ENCODE measurements at places on chromosomes 5 and 9. TPM values are rescaled to one million over a fixed set of nuclear protein-coding genes. Genes with fewer than 3 reads are reported as not detected.

Gene IFNA17
- total RNA-seq, result not detected

Gene PCDHGA6
- total RNA-seq, result 5.4 TPM

Gene NRG2
- 11.9 TPM for total RNA-seq

Gene ALDH1A1
- 353 TPM for total RNA-seq

Gene CDHR2
- not detected for total RNA-seq

Gene PSD2
- total RNA-seq, result under 0.01 TPM

Gene SOX30
- 0.55 TPM for total RNA-seq

Gene BSPRY
- total RNA-seq, result 0.36 TPM

- H3K4me3 ChIP-seq, result no peak overlapping the region
- no peaks in the 10 kb centered on the region for H3K27me3 ChIP-seq
- peaks cover 13% of the 10 kb centered on the region for H3K36me3 ChIP-seq
- H3K27ac ChIP-seq, result peak overlapping the region; percentile 91
- DNase-seq, result peak; percentile 98
- no peaks in the 10 kb centered on the region for H3K4me1 ChIP-seq
Observed at GRCh38 chr5:80141147-80141671, 106.1 kb downstream of the THBS4 start.

GRCh38 chr9:90240541-90240940 lies 402.1 kb downstream of the DIRAS2 start:
- no peak overlapping the region for H3K27ac ChIP-seq
- no peaks in the 10 kb centered on the region for H3K4me1 ChIP-seq
- no peak overlapping the region for H3K4me3 ChIP-seq
- H3K36me3 ChIP-seq, result no peaks in the 10 kb centered on the region
- no peaks in the 10 kb centered on the region for H3K27me3 ChIP-seq
- DNase-seq, result no peak

- no peak overlapping the region for H3K4me3 ChIP-seq
- H3K27me3 ChIP-seq, result no peaks in the 10 kb centered on the region
- no peak for DNase-seq
- H3K4me1 ChIP-seq, result peaks cover 17% of the 10 kb centered on the region
- no peak overlapping the region for H3K27ac ChIP-seq
- no peaks in the 10 kb centered on the region for H3K36me3 ChIP-seq
Observed at GRCh38 chr5:61306531-61307131, 25.4 kb upstream of the ZSWIM6 start.

GRCh38 chr9:81756561-81756960 lies 67.2 kb upstream of the TLE1 start:
- no peaks in the 10 kb centered on the region for H3K4me1 ChIP-seq
- no peak overlapping the region for H3K4me3 ChIP-seq
- H3K27me3 ChIP-seq, result no peaks in the 10 kb centered on the region
- no peak overlapping the region for H3K27ac ChIP-seq
- H3K36me3 ChIP-seq, result no peaks in the 10 kb centered on the region

- peaks cover 23% of the 10 kb centered on the region for H3K4me1 ChIP-seq
- no peak for DNase-seq
- no peak overlapping the region for H3K4me3 ChIP-seq
- peak overlapping the region; percentile 11 for H3K27ac ChIP-seq
- no peaks in the 10 kb centered on the region for H3K27me3 ChIP-seq
- H3K36me3 ChIP-seq, result no peaks in the 10 kb centered on the region
Observed at GRCh38 chr5:135998889-135999288, 29.9 kb upstream of the TGFBI start.

- no peak overlapping the region for H3K27ac ChIP-seq
- peaks cover 28% of the 10 kb centered on the region for H3K4me1 ChIP-seq
- no peak overlapping the region for H3K4me3 ChIP-seq
Observed at GRCh38 chr5:151002250-151002649, 18.1 kb upstream of the GPX3 start.

DNA sequence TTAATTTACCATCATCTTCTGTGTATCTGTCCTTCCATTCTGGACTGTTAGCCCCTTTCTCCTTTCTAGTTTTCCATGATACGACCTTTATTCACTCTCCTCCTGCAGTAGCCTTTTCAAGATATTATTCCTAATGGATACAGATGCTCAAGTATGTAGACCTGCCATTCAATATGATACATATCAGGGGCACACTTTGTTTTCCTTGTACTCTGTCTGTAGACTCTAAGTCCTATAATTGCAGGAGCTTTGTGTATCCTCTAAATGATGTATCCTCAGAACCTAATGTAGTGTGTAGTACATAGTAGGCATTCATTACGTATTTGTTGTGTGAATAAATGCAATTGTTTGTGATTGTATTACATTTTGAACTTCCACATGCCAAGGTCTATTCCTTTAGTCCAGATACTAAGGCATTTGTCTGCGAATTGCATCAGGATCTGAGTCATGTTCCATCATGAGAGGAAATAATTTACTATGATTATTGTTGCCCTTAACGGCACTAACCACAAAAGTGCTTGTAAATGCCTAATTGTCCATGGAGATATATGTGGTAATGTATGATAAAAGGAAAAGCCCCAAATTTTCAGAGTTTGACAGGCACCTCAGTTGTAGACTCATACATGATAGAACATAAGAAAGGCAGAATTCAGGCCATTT lies 57.1 kb upstream of the IZUMO3 start:
- DNase-seq, result no peak
- H3K4me3 ChIP-seq, result no peak overlapping the region
- no peak overlapping the region for H3K27ac ChIP-seq
- no peaks in the 10 kb centered on the region for H3K27me3 ChIP-seq
- no peaks in the 10 kb centered on the region for H3K36me3 ChIP-seq

DNA sequence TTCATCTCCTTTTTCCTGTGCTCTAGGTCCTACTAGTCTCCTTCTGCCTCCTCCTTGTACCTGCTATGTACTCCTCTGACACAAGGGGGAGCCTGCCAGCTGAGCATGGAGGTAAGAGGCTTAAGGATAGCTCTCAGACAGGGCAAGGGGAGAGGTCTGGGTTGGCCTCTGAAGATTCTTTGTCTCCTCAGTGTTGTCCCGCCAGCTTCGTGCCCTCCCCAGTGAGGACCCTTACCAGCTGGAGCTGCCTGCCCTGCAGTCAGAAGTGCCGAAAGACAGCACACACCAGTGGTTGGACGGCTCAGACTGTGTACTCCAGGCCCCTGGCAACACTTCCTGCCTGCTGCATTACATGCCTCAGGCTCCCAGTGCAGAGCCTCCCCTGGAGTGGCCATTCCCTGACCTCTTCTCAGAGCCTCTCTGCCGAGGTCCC lies 3.8 kb downstream of the CREB3 start:
- no peak overlapping the region for H3K4me3 ChIP-seq
- peak; percentile 83 for DNase-seq

- no peak overlapping the region for H3K27ac ChIP-seq
- no peaks in the 10 kb centered on the region for H3K27me3 ChIP-seq
- DNase-seq, result no peak
- no peak overlapping the region for H3K4me3 ChIP-seq
- no peaks in the 10 kb centered on the region for H3K4me1 ChIP-seq
Observed at GRCh38 chr9:23551311-23551721, 274.7 kb downstream of the ELAVL2 start.

GRCh38 chr5:157513182-157513581 lies 53.2 kb downstream of the NIPAL4 start:
- H3K4me1 ChIP-seq, result peaks cover 63% of the 10 kb centered on the region
- no peaks in the 10 kb centered on the region for H3K27me3 ChIP-seq

DNA sequence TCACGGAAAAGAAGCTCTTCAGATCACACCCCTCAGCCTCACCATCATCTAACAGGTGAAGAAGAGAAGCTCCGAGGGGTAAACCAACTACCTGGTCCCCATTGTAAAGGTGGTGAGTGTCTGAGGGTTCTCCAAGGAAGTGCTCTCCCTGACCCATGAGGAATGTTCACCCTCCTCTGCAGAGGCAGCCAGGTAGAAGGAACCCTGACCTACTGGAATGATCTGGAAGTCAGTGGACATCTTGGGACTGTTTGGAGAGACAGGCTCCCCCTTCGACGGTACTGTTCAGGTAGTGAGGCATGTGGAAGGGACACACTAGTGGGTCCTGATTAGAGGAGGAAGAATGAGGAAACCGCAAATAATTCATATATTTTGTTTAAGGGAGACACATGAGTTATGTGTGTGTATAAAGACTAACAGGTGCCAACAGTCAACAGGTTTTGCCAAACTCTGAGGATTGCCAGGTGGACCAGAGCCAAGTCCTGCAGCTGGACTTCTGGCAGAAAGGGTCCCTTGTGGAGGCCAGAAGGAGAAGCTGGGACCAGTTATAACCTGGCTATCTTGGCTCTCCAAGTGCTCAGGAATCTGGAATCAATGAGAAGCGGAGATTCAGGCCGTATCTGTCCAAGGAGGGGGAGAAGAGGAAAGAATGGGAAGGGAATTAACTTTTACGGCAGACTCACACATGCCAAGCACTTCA lies 3.0 kb upstream of the ZBTB34 start:
- no peak for DNase-seq
- H3K4me3 ChIP-seq, result no peak overlapping the region
- H3K36me3 ChIP-seq, result no peaks in the 10 kb centered on the region
- H3K27me3 ChIP-seq, result no peaks in the 10 kb centered on the region

DNA sequence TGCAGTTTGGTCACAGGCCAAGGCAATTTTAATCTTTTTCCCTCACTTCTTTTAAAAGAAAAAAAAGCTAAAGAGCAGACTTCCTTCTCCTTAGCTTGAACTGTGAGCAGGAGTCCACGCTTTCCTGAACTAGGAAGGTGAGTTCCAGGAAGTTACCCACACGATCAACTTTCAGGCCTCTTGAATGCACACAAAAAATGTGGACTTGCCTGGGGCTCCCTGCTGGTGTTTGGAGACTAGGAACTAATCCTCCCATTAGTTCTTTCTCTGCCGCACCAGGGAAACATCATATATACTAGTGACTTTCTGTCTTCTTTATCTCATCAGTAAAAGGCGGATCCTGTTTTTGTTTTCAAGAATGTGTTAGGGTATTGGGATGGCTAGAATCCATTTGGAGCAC lies 240.0 kb downstream of the GOLPH3 start:
- H3K4me3 ChIP-seq, result no peak overlapping the region
- no peak for DNase-seq
- H3K27ac ChIP-seq, result no peak overlapping the region
- H3K27me3 ChIP-seq, result no peaks in the 10 kb centered on the region
- H3K36me3 ChIP-seq, result no peaks in the 10 kb centered on the region

Data from sigmoid colon (tissue), 7 donors.